ENCODE measurements at places on chromosomes 1 and 21.

DNA sequence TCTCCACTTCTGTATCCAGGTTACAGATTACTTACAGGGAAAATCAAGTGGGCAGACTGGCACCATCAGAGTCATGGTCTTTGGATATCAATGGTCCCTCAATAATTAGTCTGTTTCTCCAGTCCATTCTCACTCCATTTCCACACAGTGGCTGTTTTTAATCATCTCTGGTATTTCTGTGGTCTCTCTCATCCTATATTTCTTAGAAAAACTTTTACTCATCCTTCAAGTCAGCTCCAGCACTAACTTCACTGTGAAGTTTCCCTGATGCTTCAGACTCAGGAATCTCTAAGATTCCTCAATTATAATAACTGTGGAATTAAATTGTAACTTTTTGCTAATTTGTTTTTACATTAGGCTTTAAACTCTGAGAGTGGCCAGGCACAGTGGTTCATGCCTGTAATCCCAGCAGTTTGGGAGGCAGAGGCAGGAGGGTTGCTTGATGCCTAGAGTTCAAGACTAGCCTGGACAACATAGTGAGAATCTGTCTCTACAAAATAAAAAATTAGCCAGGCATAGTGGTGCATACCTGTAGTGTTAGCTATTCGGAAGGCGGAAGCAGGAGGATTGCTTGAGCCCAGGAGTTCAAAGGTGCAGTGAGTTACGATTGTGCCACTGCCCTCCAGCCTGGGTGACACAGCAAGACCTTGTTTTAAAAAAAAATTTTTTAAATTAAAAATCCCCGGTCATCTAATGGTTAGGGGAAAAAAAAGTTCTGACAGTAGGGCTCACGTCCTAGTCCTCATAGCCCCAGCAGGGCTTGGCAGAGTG lies 10.6 kb downstream of the CD160 start:
- no peak for DNase-seq

- DNase-seq, result peak; percentile 68
Measured at GRCh38 chr1:10939654-10940450, 72.6 kb upstream of the TARDBP start.

DNA sequence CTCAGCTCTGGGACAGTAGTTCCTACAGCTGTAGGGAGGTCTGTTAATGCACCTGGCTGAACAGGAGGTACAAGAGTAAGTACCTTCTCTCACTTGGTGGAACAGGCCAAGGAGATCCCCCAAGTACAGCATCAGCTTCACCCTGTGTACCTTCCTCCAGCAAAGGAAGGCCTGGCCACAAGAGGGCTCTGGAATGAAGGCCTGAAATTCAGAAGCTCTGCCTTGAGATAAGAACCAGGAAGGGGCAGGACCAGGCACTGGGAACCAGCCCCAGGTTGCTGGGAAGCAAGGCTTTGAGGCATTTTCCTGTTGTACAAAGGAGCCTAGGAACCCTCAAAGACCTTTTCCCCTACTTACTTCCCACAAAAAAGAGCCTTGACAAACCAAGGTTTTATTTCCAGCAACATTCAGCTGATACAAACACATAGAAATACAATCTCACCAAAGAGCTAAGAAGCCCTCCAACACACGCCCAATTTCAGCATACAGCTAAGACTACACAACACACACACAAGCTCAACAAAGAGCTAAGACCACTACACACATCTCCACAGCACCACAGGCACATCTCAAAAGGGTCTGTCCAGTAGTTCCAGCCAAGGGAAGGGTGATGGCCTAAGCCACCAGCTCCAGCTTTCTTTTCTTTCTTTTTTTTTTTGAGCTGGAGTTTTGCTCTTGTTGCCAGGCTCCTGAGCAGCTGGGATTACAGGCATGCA lies 23.5 kb downstream of the F11R start:
- DNase-seq, result no peak

DNA sequence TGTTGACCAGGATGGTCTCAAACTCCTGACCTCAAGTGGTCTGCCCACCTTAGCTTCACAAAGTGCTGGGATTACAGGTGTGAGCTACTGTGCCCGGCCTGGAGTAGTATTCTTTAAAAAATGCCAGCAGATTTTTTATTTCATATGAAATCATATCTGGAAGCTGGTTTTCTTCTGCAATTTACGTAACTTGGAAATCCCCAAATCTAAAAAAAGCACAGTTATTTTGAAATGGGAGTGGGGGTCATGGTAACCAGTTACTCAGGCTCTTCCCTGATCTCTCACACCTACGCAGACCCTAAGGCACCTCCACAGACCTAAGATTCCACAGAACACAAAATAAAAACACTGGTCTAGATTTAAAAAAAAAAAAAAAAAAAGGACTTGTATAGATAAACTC lies 219.8 kb downstream of the DAB1 start:
- no peak for DNase-seq

DNA sequence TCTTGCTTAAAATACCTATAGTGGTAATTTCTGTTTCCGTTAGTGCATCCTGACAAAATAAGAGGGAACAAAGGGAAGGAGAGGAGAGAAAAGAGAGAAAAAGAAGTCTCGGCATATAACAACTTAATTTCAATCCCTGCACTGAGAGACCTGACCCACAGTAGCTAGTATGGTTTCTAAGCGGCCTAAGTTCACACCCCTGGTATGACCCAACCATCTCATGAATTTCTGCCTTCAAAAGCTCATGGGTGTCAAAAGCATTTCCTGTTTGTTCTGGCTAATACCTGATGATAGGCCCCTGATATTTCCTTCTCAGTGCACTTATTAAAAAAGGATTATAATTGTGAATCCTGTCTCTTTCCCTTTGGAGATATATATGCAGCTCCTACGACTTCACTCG lies 32.1 kb upstream of the RGS1 start:
- DNase-seq, result no peak

- DNase-seq, result peak; percentile 49
Measured at GRCh38 chr21:16605597-16605996, 875.8 kb downstream of the USP25 start.

DNA sequence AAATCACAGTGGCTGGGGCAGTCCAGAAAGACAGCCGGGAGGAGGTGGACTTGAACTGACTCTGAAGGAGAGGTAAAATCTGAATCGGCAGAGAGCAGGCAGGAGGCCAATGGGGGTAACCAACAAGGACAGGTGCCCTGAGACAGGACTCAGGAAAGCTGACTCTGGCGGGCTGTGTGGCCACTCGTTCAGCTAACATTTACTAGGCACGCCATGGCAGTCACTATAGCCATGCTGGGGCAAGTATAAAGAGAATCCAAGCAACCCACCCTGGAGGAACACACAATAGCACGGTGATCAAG lies 7.4 kb downstream of the TIAM1 start:
- DNase-seq, result no peak

DNA sequence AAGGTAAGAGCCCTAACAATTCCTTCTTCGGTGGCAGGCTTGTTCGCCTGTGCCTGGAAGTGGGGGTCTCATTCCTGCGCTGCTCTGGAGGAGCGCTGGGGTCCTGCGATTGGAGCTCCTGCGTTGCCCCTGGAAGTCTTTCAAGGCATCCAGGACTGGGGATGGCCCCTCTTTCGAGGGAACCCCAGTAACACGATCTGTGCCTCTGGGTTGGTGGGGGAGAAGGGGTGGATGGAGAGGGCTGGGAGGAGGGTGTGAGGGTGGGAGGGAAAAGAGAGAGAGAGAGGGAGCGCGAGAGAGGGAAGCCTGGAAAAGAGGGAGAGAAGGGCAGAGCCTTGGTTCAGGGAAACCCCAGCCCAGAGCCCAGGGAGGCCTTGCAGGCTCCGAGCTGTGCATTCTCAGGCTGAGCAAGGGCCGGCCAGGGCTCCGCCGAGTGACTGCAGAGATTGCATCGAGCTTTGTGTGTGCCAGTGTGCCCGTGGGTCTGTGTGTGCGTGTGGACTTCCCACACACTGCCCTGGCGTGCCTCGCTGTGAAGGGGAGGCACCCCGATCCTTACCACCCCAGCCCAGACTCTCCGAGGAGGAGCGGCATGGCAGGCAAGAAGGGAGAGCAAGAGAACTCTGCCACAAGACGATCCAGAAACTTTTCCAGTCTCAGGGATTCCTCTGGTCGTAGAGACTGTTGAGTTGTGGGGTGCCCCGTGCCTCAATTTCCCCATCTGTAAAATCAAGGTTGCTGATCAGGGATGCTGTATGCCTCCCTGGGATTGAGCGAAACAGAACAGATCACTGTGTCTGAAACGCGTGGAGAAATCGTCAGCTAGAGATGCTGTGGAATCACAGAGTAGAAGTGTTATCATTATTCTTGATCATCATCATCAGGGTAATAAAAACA lies 619 bp downstream of the BCL9 start:
- DNase-seq, result peak; percentile 15

GRCh38 chr1:248813546-248813945 lies 12.2 kb downstream of the SH3BP5L start:
- no peak for DNase-seq

DNA sequence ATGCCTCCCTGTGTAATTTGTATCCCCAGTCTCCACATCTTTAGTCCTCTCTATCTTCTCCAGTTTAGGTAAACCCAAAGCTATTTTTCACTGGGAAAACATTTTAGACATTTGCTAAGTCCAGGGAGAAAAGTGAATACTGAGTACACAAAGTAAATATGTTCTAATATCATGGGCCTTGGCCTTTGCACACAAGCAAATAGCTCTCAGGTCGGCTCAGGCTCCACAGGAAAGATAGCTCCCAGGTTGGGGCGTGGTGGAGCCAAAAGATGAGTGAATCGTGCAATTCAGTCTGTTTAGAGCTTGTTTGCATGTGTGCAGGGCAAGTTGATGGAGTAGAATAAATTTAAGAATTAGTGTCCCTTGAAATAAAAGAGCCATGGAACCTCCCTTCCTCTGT lies 7.9 kb downstream of the RGSL1 start:
- DNase-seq, result no peak

DNA sequence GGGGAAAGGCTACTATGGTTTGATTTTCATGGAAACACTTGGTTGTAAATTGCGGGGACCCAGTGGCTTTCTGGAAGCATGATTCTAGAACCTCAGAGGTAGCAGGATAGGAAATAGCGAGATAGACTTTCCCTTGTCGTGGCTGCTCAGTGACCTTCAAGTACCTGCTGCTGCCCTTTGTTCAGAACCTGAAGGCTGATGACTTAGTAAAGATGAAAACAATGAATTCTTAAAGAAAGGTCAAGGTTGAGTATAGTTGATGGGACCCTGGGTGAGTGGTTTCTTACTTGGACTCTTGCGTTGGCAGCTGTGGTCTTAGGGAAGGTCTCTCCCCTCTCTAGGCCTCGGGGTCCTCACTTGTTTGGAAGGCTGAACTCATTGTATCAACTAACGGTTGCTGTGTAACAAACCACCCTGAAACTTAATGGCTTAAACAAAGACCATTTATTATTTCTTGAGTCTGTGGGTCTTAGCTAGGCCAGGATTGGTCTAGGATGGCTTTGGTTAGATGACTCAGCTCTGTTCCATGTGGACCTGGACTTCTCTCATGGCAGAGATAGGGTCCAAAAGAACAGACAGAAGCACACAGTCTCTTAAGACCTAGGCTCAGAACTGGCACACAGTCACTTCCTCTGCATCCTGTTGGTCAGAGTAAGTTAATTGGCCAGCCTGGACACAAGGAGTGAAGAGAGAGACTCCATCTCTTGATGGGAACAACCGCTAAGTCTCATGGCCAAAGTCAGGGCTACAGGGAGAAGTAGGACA lies 89.2 kb upstream of the SELENON start:
- no peak for DNase-seq

GRCh38 chr1:244236101-244236500 lies 185.0 kb downstream of the ZBTB18 start:
- no peak for DNase-seq

GRCh38 chr1:36937371-36937770 lies 96.9 kb downstream of the GRIK3 start:
- DNase-seq, result no peak

DNA sequence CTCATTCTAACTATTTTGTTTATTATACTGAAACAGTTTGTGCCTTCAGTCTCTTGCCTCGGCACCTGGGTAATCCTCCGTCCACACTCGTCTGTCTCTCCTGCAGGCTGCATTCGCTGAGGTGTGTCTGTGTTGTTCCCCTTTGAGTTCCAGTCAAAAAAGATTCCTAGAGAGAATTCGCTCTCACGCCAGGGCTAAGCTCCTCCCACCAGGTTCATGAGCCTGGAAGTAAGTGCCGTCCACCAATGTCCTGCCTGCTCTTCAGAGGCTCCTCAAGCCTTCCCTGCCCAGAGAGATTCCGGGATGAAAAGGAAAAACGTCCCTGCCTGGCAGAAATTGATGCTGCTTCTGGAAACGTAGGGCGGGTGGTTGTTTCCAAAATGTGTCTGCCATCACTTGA lies 12.9 kb downstream of the KIAA2013 start:
- DNase-seq, result no peak

GRCh38 chr1:220680085-220680687 lies 10.0 kb upstream of the C1orf115 start:
- no peak for DNase-seq

DNA sequence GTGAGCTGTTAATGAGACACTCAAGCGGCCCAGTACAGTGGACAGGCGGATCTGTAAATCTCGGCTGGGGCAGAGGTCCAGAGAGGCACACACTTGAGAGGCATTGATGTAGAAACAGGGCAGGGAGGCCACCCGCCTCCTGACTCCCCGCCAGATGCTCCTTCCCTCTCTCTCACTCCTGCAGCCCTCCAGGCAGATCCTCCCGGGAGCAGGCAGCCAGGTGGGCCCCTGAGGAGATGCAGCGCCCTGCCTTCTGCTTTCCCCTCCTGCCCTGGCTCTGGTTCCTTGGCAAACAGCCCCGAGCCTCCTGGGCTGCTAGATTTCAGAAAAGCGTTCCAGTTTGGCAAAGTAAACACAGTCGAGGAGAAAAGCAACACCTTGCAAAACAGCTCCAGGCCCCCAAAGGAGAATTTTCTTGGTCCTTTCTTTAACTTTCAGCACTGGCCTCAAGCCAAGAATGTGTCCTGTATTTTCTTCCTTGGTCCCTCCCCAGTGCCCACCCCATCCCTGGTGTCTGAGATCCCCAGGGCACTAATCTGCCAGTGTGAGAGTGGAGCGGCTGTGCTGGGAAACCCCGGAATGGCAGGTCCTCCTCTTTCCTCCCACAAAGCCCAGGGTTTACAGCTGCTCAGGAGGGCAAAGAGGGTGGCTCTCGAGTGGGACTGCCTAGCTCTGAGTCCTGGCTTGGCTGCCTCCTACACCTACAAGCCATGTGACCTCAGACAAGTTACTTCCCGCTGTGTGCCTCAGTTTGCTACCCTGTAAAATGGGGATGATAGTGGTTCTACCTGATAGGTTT lies 29.4 kb upstream of the IFNLR1 start:
- peak; percentile 52 for DNase-seq

DNA sequence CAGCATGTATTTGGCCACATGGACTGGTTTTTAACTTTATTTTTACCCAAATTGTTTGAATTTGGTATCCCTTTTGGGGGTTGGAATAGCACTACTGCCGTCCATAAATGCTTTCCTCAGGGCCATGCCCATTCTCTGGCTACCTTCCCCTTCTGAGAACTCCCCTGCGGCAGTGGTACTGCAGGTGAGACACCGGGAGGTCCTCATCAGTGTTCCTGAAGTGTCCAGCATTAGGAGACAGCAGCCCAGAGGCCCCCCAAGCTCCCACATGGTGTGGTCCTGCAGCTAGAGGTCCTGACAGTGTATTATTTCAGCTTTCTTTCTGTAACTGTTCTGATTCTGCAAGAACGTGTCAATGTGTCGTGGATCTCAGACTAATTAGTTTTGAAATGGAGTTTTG lies 8.9 kb downstream of the LMO4 start:
- no peak for DNase-seq
